ENCODE measurements at places on chromosomes 12 and 14.

DNA sequence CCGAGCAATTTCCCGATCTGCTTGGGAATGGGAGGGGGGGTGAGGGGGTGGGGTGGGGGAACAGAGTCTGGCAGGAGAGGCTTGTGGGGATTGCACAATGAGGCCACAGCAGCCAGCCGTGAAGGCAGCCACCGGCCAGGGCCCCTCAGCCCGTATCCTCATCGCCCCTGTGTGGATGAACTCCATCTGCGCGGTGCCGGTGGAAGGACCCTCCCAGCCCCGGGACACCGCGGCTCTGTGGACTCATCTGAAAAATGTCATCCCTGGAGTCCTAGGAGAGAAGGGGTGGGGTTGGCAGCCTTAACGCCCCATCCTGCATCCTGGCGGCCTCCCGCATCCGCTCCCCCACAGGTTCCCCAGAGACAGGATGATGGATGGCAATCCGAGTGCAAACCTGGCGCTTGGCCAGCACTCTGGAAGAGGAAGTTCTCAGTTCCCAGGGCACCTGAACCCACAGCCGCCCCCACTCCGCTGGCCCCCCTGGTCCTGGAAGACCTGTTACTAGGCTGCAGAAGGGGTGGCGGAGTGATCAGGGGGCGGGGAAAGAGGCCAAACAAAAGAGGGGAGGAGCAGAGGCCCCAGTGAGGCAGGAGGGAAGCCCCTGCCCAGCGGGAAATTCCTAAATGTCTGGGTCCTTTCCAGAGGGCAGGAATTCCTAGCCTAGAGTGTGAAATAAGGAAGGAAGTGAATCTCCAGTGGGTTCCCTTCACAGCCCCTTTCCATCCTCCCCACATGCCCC, 1.2 kb upstream of the TNFAIP2 start:
- peak; percentile 51 for DNase-seq

- no peak for DNase-seq
Measured at GRCh38 chr12:33439587-33440011, at the start of gene SYT10. Gene SYT10, minus strand, starts transcription at chr12:33439819. Its CDS starts 297 bp downstream, at chr12:33439522.

GRCh38 chr12:93882763-93883162, 205.6 kb downstream of the CRADD start:
- DNase-seq, result no peak

DNA sequence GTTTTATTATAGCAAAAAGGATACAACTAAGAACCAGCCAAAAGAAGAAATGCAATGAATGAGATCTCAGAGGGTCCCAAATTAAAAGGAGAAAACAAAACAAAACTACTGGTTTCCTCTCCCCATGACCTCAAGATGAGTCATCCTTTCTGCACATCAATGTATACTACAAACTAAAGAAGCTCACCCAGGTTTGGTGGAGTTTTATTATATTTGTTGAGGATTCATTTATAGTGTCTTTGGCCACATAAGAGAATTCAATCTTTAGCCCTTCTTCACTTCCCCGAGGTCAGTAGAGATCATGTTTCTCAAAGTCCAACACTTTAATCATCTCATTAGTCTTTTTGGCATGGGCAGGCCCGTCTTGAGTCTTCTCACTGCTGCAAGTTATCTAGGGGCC, 210.6 kb downstream of the SLC6A15 start:
- DNase-seq, result no peak

DNA sequence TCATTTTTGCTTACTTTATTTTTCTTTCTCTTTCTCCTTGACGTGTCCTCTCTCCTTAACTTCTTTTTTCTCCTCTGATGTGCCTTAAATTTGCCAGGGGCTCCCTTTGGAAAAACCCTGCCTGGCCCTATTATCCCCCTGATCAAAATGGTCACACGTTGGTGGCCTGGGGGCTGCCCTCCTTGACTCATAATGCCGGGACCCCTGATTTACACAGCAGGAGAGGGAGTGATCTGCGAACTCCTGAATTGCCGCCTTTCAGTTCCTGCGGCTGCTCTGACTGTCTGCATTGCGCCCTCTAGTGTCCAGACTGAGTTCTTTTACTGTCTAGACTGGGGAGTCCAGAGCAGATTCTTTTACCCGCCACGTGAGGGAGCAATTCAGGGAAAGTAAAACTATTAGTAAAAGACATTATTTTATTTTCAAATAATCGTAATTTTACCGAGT, 44.8 kb upstream of the GZMB start:
- DNase-seq, result peak; percentile 73

DNA sequence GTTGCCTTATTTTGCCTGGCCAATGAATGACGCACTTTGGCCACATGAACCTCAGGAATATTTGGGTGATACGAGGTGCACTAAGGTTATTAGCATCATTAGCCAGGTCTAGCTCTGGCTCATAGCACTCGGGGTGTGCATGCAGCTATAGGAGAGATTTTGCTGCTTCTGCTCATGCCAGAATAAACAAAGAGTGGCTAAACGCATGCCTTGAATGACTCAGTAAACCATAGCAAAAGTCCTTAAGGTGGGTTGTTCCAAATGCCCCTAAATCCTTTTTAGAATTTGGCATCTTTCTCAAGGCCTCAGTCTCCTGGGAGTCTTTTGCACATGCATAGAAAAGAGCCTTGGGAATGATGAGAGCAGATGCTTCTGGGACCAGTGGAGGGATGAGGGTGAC, 343.7 kb upstream of the FKBP4 start:
- peak; percentile 66 for DNase-seq

- DNase-seq, result no peak
Measured at GRCh38 chr12:80622271-80622670, 85.2 kb upstream of the MYF6 start.

GRCh38 chr14:60622210-60622916, 26.9 kb downstream of the SIX1 start:
- DNase-seq, result peak; percentile 92

- no peak for DNase-seq
Measured at GRCh38 chr12:95225645-95226212, 8.1 kb downstream of the VEZT start.

GRCh38 chr14:35258420-35258819, 33.8 kb upstream of the PSMA6 start:
- DNase-seq, result no peak

GRCh38 chr12:52956987-52957386, 8.1 kb downstream of the KRT18 start:
- DNase-seq, result no peak
